ENCODE measurements at places on chromosomes 1 and 21.

DNA sequence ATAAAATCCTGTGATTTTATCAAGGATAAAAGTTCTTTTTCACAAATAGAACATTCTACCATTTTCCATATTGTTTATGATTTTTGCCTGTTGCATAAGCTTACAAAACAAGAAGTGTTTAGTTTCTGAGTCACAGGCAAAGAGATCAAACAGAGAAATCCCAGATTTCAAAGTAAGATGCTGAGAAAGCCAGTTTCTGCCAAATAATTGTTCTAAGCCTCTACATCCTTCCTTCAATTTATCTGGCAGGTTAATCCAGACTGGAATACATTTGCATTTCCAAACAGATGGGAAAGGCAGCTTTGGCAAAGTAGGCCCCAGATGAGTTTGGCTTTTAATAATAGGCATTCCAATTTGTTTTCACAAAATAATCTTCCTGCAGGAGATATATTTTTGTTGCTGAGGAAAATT lies 2.5 kb downstream of the SLC1A7 start:
- no peak for DNase-seq

GRCh38 chr1:187390215-187390818 lies 561.6 kb downstream of the PLA2G4A start:
- no peak for DNase-seq

DNA sequence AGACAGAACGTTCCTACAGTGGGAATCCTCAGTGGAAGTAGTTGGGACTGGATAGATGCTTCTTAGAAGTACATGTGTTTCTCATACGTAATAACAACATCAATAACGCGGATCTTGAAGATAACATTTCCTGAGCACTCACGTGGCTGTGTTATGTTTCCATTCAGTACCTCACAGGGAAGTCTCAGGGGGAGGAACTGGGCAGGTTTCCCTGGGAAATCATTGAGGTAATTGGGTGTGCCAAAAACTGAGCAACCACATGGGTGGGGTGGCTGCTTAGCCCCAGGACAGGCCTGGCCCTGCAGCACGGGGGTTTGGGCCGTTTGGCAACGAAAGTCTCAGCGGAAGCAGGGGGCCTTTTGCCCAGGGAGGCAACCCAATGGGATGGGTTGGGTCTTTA lies 133.8 kb downstream of the ZSCAN20 start:
- no peak for DNase-seq

DNA sequence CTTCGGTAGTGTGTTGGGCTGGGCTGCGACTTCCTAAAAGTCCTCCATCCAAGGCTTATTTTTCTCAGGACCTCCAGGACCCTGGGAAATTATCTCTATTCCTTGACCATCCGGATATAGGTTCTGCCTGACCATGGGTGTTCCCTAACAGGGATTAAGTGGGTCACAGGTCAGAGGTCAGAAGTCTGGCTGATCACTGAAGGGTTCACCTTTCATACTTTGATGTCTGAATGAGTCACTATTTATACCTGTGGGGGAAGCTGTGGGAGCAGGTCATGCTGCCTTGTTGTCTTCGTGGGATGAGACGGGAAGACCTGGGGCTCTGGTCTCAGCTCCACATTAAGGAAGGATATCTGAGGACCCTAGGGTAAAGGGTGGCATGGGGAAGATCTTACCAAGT lies 65.0 kb upstream of the ETV3 start:
- DNase-seq = no peak

- no peak for DNase-seq
These were observed 447.3 kb downstream of the AGBL4 start for GRCh38 chr1:49576327-49576901.

DNA sequence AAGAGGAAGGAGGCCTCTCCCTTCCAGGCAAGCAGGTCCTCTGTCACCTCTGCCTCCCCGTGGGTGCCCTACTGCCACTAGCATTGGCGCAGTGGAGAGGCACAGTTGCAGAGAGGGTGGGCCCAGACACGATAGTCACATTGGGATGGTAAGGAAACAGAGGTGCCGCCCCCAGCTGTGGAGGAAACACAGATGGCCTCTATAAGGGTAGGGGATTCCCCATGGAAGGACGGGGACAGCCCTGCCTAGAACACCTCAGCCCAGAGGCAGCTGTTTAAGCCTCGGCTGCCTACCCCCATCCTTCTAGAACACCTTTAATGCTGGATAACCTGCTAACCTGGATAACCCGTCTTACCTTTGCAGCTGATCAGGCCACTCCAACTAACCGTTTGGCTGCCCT lies 65.7 kb upstream of the CNTN2 start:
- no peak for DNase-seq

DNA sequence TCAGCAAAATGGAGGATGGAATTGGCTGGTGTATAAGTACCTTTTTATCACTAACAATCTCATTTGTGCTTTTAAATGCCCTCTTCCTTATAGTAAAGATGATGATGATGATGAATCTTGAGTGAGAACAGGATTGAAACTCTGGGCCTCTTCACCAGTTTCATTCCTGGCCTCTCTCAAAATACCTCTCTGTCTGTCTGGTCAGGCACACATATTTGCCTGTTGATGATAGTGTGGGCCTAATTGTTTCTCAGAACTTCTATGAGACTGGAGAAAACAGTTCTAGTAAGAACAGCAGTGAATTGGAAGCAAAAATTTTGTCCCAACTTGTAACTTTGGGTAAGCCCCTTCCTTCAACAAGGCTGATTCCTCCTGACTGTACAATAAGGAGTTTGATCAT lies 94.4 kb upstream of the RGS4 start:
- DNase-seq = no peak

- no peak for DNase-seq
These were observed 2.0 kb downstream of the FCER1G start for GRCh38 chr1:161216945-161217712.
